T-helper 9 cell (primary cell): ENCODE measurements at places on chromosomes 11 and 22.

- DNase-seq = no peak
These were observed 53.9 kb upstream of the CRTAM start for GRCh38 chr11:122784325-122784955.

DNA sequence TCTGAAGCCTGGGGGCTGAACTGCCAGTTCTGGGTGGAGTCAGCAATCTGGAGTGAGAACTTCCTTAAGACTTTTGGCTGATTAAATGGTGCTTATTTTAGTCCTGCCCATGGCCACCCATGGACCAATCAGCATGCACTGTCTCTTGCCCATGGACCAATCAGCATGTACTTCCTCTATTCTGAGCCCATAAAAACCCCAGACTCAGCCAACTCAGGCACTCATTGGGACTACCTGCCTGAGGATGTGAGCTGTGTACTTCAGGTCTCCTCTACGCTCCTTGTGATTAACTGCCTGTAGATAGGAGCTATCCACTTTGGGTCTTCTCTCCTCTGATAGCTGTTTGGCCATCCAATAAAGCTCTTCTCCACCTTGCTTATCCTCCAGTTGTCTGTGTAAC is 342.3 kb upstream of the CCDC179 start:
- no peak for DNase-seq

GRCh38 chr11:11788063-11788710 is 53.6 kb upstream of the USP47 start:
- no peak for DNase-seq

DNA sequence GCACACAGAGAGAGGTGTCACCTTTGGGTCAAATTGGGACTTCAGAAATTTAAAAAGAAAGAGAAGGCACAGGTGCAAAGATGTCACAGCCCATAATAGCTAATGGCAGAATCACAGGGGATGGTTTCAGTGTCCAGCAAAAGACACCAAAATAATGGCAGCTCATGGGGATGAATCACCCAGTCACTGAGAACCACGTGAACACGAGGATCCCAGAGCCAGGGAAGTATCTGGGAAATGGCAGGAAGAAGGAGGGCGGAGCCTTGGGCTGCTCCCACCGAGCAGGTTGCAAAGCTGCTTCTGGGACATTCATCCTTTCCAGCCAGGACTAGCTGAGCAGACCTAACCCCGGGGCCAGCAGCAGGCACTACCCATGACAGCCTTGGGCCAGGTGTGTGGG is 45.6 kb downstream of the TRMU start:
- DNase-seq = no peak

DNA sequence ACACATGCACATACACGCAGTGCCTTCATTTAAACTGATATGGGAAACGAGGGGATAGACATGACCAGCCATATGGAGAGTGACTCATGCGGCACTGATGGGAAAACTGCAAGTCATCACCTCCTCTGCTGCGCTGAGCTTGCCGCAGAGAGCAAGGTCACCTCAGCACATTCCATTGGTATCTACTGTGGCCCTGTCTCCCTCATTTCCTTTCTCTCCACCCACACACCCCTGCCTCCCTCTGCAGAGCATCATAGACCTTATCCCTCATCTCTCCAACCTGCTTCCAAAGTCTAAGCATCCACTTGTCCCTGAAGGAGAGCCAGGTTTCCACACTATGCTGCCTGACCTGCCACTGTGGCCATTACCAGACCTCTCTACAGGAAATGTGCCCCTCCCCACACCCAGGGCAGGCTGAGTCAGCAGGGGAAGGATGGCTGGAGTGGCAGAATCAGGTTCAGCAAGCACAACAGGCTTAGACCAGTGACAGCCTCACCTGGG is 116.9 kb upstream of the SNX19 start:
- DNase-seq = no peak

DNA sequence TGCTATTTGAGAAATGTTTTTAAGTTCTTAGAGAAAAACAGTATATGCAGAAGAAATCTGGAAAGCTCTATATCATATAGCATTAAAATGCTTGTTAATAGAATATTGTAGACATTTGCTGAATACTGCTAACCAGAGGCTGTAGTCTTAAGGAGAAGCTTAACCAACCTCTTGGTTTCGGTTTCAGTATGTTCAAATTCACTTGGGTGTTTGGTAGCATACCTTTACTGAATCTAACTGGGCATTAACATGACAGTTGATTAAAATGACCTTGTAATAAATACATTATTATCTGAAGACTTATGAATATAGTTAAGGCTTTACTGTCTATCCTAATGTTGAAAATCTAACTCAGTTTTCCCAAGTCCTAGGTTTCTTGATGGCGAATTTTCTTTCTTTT is 5.4 kb downstream of the PCF11 start:
- DNase-seq = no peak

DNA sequence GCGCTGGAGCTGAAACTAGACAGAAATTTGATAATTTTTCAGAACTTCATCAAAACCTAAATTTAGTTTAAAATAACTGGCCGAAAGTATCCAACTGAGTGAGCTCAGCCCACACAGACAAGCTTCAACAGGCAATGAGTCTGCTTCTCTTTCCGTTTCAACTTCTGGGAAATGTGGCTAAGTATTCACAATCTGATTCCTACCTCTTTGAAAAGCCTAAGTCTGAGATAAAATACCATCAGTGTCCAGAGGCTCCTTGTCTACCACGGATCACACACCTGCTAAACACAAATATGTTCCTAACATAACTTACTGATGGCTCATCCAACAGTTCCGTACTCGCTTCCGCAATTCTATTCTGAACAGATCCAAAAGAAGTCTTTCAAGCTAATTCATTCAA is 8.5 kb downstream of the SIK3 start:
- no peak for DNase-seq

GRCh38 chr11:77517226-77517625 is 43.3 kb upstream of the PAK1 start:
- no peak for DNase-seq

DNA sequence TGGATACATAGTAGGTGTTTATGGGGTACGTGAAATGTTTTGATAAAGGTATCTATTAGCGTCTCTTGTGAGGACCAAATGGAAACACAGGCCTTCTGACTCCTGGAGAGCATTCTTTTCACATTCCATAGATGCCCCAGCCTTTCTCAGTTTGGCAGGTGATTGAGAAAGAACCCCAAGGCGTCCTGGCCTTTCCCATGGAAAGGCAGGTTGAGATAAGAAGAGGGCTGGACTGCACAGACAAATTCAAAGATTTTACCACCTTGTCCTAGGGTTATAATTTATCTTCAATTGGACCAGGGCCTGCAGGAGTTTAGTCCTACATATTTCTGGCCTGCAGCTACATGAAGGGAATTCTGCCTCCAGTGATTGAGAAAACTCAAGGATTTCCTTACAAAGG is 661 bp upstream of the OLFML1 start:
- no peak for DNase-seq

GRCh38 chr11:30346068-30346688 is 23.3 kb downstream of the ARL14EP start:
- no peak for DNase-seq

DNA sequence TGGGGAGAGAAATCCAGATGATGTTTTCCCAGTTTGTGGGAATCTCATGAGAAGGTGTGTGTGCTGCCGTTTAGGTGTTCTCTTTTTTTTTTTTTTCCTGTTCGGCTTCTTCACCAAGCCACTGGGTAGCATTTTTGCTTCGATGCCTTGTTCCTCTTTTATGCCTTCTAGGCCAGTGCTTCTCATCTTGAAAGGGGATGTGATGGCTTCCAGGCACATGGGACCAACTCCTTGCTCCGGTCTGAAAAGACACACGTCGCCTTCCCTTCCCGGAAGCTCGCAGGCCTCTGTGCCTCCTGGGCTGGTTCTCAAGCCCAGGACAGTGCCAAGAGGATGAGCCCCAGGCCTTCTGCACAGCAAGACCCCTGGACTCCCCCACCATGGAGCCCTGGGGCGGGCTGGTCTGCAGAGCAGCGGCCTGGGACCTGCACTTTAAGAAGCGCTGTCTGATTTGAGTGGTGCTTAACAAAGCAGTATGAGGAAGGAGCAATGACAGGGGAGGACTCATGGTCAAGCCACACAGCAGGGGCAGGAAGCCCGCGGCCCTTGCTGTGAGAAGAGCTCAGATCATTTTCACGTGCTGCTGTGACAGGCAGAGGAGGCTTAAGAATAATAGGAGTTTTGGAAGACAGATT is 158.8 kb downstream of the MPPED1 start:
- DNase-seq = no peak
